SK-MEL-5 (cell line): ENCODE measurements at places on chromosomes 7 and 10. TPM values are rescaled to one million over a fixed set of nuclear protein-coding genes. Genes with fewer than 3 reads are reported as not detected.

KLLN gene
- total RNA-seq, result 0.03 and 0.08 TPM in 2 replicates

MARVELD1 gene
- total RNA-seq, result 27.4 and 28.4 TPM in 2 replicates

CLRN3 gene
- total RNA-seq, result not detected in 2 replicates

PCLO gene
- 1,083 and 1,128 TPM in 2 replicates for total RNA-seq
